ENCODE measurements at places on chromosomes 1 and 21.

DNA sequence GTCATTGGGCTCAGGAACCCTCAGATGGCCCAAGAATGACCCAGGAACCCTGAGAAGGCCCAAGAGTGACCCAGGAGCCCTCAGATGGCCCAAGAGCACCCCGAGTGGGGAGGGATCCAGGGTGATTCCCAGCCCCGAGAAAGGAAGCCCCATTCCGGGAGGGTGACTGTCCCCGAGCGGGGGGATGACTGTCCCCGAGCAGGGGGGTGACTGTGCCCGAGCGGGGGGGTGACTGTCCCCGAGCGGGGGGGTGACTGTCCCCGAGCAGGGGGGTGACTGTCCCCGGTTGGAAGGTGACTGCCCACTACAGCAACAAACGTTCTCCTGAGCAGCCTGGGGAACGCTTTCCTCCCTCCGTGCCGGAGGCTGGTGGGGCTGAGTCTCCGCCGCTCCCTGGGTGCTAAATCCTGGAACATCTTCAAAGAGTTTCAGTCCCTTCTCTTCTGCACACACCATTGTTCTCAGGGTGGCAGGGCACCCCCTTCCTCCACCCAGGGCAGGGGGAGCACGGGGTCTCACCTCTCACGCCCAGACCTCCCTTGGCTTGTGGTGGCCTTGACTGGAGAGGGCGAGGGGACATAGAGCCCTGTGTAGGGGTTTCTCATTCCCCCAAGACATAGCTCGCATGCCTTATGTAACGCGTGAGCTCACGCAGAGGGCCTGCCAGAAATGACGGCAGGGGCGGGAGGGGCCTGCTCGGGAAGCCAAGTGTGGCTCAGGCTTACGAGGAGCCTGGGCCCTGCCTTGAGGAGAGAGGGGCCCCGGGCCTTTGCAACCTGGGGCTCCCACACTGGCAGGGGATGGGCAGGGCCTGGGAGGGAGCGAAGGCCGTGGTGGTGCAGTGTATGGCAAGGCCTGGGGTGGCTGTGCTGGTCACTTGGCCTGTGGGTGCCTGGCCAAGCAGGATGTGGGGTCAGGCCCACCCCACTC is 14.3 kb upstream of the SKI start:
- no peak for DNase-seq

GRCh38 chr1:235015291-235015985 is 113.2 kb downstream of the TOMM20 start:
- no peak for DNase-seq

GRCh38 chr1:199282751-199283305 is 644.0 kb downstream of the PTPRC start:
- no peak for DNase-seq

- no peak for DNase-seq
Measured at GRCh38 chr1:171433451-171433850, 51.9 kb upstream of the PRRC2C start.

GRCh38 chr21:32035617-32036016 is 162.8 kb downstream of the HUNK start:
- DNase-seq: no peak

DNA sequence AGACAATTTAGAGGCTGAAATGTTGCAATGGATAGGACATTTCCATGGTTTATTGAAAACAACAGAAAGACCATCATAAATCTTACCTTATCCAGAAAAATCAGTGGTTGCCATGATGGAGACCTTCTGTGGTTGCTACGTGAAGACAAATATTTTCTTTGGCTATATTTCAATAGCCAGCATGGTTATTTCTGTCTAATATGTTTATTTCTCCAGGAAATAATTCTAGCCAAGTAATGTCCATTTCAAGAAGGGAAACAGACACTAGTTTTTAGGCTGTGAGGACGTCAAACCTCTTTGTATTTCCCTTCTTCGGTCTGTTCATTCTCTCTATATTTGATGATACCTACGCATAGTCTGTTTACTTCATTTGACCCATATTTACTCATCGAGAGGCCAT is 49.2 kb upstream of the NFASC start:
- no peak for DNase-seq

DNA sequence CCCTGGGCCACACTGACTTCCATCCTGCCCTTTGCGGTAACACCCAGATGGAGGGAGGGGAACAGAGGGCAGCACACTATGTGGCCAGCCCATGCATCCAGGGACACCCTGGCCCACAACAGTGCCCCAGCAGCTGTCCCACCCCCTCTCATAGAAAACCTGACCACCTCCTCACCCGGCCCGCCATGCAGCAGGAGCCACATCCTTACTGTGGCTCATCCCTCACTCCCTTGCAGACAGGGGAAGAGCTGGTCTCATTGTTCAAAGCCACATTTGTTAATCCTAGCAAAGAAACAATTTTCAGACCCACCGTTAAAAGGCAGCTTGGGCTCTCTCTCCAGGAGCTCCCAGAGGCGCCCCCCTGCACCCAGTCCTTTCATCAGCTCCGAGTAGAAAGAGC is 23.2 kb upstream of the NUP133 start:
- no peak for DNase-seq
